ENCODE measurements at places on chromosomes 6 and 20. TPM values are rescaled to one million over a fixed set of nuclear protein-coding genes. Genes with fewer than 3 reads are reported as not detected.

Gene PRND
- total RNA-seq, result not detected

Gene VNN1
- total RNA-seq, result 0.06 TPM

Gene PLEKHG1
- total RNA-seq, result 0.26 TPM

Gene CLPSL1
- total RNA-seq, result not detected

Gene ERVFRD-1
- total RNA-seq, result not detected

Gene TMC2
- total RNA-seq, result not detected

Gene SCGN
- not detected for total RNA-seq

Gene RTEL1
- total RNA-seq, result 7.4 TPM

Gene TAP1
- total RNA-seq, result 29.1 TPM

Gene IRF4
- 0.07 TPM for total RNA-seq

Gene CST1
- 1.2 TPM for total RNA-seq

Gene C6orf132
- total RNA-seq, result 1.3 TPM

Gene TRIM40
- not detected for total RNA-seq

Gene FLRT3
- 1.8 TPM for total RNA-seq

Gene RNF182
- total RNA-seq, result 2.5 TPM

Gene PSORS1C2
- total RNA-seq, result not detected

Gene OR2J3
- not detected for total RNA-seq

Gene LZTS3
- total RNA-seq, result 2.7 TPM

Gene SNPH
- total RNA-seq, result 3.7 TPM

Gene PSMB9
- 13.9 TPM for total RNA-seq

Gene COL12A1
- 5.5 TPM for total RNA-seq

Gene YWHAB
- total RNA-seq, result 204 TPM

Gene SPAG4
- 4.5 TPM for total RNA-seq

Gene TMEM74B
- total RNA-seq, result 3.1 TPM

Gene ZNF391
- 0.36 TPM for total RNA-seq

Gene PRL
- total RNA-seq, result not detected

Gene TNNC2
- not detected for total RNA-seq

Gene SMLR1
- not detected for total RNA-seq

Gene CSE1L
- total RNA-seq, result 61.1 TPM

Gene CCN6
- total RNA-seq, result not detected

Gene C6orf15
- total RNA-seq, result not detected

Gene PRR18
- total RNA-seq, result not detected

Gene LY6G6F
- total RNA-seq, result not detected

Gene ZBTB22
- 3.2 TPM for total RNA-seq

Gene ESR1
- total RNA-seq, result not detected

Gene PRICKLE4
- total RNA-seq, result 0.61 TPM

Gene BTN1A1
- total RNA-seq, result not detected

Gene PLN
- total RNA-seq, result not detected

Gene LCA5
- total RNA-seq, result 0.26 TPM

Gene ADAM33
- total RNA-seq, result 0.06 TPM

Gene DEFB121
- total RNA-seq, result not detected

Gene KHDC1
- total RNA-seq, result 3.5 TPM

Gene LRRN4
- not detected for total RNA-seq

Gene LTA
- total RNA-seq, result 0.10 TPM

Gene PEDS1
- total RNA-seq, result 53.4 TPM

Gene GABRR1
- not detected for total RNA-seq

Gene SLC22A23
- 11.2 TPM for total RNA-seq

Gene PTPRA
- 39.8 TPM for total RNA-seq

Gene SLC35D3
- total RNA-seq, result 0.07 TPM
